ENCODE measurements at places on chromosomes 6 and 20.

DNA sequence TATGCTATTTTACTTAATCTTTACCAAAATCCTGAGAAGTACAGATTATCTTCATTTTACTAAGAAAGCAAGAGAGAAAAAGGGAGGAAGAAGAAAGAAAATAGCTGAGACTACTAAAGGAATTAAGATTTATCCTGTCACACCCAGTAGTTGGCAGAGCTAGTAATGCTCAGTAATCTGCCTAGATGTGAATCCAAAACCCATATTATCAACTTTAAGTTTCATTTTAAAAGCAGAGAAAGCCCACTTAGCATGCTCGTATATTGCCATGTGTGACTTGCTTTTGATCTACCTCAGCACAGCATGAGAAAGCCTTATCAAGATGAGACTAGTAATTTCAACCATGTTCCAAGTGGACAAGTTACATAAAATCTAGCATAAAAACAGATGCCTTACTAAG is 451.5 kb downstream of the TENT5A start:
- no peak for DNase-seq

DNA sequence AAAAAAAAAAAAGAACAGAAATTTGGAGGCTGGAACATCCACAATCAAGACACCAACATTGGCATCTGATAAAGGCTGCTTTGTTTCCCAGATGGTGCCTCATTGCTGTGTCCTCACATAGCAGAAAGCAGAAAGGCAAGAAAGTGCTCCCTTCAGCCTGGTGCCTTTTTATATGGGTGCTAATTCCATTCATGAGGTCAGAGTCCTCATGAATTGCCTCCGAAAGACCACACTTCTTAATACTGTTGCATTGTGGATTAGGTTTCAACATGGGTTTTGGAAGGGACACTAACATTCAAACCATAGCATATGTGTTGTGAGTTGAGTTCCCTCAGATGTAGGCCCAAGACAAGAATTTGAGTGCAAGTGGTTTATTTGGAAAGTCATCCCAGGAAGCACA is 8.0 kb upstream of the C20orf202 start:
- no peak for DNase-seq

- no peak for DNase-seq
Measured at GRCh38 chr20:58895448-58896180, 43.1 kb downstream of the GNAS start.

- DNase-seq = no peak
Measured at GRCh38 chr6:1004885-1005630, 306.8 kb upstream of the FOXQ1 start.

DNA sequence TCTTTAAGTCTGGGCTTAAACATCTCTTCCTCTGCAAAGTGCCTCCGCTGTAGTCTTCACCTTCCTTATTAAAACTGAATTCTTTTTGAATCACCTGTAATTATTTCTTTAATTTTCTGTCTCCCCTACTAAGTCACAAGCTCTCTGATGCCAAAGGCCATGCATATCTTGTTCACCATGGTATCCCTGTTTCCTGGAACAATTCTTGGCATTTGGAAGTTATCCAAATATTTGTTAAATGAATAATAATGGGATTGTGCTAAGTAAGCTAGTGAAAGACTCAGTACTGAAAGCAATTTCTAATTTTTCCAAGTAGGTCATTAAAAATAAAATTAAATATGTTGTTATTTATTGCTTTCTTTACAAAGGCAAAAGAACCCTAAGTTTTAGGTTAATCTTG is 12.2 kb downstream of the SNAP91 start:
- DNase-seq = no peak

DNA sequence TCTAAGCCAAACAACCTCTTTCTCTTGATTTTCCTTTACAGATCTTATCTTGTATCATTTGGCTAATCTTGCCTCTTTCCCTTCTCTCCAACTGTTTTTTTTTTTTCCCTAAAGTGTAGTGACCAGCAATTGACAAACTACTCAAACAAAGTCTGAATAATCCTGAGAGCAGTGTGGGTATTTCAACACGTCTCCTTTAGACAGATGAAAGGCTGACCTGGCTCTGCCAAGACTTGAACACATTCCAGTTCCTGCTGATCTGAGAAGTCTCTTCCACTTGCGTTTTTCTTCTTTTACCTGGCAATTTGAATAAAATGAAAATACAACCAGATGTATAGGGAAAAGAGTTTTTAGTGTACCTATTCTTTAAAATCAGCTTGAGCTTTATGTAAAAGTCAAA is 168.4 kb downstream of the GJA10 start:
- DNase-seq = no peak

GRCh38 chr6:18503593-18504231 is 116.6 kb downstream of the RNF144B start:
- DNase-seq = peak; percentile 39

All from CD4-positive, alpha-beta T cell treated with Interleukin-2 at 100 ng/mL for 4 hours (primary cell).